ENCODE measurements at places on chromosomes 2 and 18.

GRCh38 chr2:467101-467500 is 179.2 kb upstream of the ALKAL2 start:
- no peak for DNase-seq

DNA sequence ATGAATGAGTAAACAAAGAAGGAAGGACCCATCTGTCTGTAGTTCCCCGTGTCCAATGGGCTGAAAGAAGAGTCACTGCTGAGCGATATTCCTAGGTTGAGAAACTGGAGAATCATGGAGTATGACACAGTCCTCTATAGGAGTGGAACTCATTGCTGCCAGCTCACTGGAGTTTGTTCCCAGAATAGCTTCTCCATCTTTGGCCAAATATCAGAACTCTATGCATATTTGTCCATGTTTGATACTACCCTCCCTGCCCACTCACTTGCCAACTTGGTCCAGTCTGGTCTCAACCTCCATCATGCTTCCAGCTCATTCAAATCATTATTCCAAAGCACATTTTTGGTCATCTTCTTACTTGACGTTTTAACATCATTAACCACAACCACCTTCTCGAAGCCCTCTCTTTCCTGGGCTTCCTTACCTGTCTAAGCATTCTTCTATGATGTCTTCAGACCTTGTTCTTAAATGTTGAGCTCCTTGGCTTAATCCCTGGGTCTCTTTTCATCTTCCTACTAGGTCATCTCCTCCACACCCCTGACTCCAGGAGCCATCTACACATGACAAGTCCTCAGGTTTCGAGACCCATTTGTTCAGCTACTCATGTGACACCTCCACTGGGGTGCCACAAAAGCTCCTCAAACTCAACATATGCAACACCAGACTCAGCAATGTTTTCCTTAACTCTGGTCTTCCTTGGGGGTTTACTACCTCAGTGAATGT is 221.6 kb downstream of the MYCN start:
- DNase-seq = no peak

DNA sequence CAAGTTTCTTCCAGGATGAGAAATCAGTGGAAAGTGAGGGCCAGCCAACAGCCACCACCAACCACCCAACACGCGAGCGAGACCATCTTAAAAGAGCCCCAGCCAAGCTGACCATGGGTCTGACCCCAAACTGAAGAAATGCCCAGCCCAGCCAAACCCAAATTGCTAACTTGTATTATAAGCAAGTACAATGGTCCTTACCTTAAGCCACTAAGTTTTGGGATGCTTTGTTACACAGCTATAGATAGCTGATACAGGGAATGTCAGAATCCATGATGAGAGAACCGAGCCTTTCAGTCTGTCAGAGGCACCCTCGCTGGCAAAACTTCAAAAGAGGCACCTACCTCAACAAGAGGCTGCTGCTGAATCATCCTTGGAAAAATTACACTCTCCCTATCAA is 17.0 kb downstream of the STK39 start:
- DNase-seq = no peak

DNA sequence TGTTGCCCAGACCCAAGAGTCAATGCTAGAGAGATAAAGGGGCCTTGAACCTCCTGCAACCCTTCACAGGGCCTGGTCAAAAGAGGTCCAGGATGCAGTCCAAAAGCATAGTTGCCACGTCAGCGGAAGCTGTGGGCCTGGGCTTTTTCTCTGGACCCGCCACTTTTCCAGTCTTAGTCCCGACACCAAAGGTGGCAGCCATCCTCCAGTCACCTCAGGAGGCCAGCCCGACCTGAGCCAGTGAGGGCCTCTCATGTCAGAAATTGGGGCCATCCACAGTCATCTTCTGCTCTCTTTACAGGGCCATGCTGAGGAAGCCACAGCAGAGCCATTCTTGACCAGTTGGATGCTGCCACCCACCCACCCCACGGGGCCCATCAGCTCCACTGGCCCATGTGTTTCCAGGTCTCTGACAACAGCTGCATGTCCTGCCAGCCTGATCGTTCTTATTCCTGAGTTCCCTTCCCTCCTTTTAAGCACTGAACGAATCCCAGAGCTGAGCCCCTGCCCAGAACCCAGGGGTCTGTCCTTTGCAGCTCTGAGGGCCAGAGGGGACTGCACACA is 34.1 kb upstream of the KLHL29 start:
- no peak for DNase-seq

DNA sequence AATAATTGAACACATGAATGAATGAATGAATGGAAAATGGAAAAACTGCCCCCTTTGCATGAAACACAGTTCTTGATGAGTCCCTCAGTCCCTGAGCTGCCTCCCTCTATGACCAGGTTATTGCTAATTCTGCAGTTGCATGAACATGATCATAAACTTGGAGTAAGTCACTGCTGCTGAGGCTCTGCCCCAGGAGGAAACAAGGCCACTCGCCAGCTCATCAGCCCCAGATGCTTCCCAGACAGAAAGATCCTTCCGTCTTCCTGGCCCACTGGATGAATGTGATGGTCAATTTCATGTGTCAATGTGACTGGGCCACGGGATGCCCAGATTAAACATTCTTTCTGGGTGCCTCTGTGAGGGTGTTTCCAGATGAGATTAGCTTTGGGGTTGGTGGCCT is 16.4 kb downstream of the GPR45 start:
- no peak for DNase-seq

DNA sequence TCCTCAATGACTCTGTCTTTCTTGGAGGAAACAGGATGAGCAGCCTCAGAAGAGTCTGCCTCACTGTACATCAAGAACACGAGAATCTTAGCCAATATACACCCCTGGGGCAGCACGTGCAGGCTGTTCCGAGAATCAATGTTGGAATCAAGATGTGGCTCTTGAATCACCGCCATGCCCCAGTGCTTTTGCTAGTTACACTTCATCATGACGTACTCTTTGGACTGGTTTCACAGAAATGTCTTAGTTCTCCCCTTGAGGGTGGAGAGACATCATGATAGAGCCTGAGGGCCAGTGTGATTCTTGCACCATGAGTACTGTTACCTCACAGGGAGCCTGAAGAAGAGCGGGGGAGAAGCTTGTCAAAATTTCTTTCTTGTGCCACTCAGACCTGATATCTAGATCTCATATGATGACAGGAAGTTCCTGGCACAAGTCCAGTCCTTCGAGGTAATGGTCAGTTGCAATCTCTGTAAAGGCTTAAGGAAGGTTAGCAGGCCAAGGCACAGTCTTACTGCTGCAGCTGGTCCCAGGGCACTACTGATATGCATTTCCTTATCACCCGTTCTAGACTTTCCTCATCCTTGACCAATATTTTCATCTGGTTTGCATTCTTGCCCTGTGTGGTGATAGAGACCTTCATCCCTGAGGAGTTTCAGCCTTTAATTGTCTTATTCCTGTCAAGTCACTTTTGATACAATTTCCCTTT is 28.2 kb upstream of the STAT4 start:
- DNase-seq = no peak

DNA sequence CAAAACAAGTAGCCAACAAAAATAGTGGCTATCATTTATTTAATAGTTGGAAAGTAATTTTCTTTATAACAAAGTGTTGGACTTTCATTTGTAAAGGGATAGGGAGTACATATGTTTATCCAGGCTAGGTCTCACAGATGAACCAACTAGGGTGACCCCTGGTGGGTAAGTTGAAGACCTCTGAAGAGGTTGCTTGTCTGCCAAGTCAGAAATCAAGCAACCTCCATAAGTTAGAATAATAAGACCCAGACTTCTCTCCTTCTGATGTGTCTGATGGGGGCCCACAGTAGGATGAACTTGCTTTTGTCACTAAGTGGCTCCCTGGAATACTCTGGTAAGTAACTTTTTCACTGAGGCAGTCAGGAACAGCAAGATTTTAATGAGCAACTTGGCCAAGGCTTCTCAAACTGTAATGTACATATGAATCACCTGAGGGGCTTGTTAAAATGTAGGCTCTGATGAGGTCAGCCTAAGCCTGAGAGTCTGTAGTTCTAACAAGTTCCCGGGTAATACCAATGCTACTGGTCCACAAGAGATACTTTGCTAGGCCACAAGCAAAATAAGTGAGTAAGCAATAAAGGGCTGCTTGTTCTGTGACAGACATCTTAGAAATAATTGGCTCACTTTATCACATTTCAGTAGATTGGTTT is 319.6 kb downstream of the PIK3C3 start:
- no peak for DNase-seq

- no peak for DNase-seq
Measured at GRCh38 chr2:195148004-195148403, 509.0 kb upstream of the SLC39A10 start.

- peak; percentile 56 for DNase-seq
Measured at GRCh38 chr2:11508279-11508678, 25.6 kb upstream of the GREB1 start.

- DNase-seq = no peak
Measured at GRCh38 chr2:157170299-157170698, 87.2 kb upstream of the GALNT5 start.

DNA sequence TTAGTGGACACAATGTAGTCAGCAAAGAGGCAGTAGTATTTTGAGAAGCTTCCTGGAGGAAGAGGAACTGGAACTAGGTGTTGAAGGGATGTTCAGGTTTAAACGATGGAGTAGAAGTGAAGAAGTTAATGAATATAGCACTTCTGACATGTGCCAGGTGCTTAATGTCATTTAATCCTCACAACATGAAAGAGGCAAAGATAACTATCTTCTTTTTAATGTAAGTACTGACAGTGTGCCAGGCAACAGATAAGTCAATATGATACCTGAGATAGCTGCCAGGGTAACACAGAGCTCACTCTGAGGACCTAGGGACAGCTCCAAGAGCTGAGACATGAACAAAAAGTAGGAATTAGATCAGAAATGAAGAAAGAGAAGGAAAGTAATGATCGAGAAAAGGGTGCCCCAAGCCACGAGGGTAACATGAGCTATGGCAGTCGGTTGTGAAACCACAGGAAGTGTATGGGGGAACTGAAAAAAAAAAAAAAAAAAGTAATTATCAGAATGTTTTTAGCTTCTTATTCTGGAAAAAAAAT is 140.7 kb downstream of the RNF144A start:
- DNase-seq = no peak
